ENCODE measurements at places on chromosomes 4 and X.
A peak's percentile ranks its signal among the peaks of the same experiment; 100 is the strongest.

DNA sequence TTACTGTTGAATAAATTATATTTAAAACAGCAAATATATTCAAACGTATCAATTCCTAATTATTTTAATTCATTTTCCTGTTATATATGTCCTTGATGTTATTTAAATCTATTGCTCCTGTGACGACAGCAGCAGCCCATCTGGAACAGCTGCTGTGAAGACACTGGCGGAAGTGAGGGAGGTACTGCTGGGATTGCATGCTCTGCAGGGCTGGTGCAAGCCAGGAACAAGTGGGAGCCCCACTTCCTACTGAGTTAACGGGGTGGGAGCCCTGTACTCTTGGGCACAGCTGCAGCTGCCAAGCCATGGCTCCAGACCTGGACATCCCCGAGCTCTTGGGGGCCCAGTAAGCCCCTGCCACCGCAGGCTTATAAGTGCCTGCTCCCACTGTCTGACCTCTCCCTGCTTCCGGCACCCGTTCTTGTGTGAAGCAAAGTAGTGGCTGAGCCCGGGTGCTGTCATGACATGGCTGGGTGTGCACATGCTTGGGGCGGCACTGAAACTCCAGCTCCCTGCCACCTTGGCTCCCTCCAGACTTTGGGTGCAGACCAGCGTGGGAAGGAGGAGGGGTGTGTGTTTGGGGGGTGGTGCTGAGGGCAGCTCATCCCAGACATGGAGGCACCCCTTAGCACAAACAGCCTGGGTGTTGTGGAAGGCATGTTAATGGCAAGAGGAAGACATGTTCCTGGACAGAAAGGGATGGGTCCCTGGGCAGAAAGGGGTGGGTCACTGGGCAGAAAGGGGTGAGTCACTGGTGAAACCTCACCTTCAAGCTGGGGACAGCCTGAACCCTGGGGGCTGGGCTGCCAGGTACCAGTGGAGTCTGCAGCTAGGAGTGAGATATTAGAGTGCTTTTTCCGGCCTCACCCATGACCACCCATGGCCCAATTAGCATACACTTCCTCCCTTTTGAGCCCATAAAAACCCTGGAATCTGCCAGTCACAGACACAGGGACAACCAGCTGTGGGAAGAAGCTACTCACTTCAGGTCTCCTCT lies 1981.3 kb upstream of the IGFBP7 start:
- DNase-seq: no peak

DNA sequence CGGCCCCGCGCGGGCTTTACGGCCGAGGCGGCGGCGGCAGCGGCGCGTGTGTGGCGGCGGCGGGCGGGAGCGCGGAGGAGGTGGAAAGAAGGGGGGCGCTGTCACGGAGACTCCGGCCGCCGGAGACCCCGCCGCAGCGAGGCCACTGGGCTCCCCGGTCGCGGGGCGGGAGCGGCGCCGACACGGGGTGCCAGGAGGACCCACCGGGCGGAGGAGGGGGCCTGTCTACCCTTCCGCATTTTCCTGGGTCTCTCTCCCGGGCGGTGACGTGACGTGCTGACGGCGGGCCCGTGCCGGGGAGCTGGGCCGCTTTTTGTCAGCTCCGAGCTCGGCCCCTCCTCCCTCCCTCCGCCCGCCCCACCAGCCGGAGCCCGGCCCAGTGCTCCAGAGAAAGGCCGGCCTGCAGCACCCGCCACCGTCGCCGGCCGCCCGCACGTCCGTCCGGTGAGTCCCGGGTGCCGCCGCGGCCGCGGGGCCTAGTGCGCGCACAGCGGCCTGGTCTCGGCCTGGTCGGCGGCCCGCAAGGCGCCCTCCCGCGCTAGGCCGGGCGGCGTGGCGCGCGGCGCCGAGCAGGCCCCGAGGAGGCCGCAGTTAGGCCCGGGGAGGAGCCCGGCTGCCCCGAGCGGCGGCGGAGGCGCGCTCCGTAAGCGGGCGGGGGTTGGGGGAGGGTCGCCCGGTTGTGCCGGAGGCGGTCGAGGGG lies at the start of gene ZFX:
TSS of gene ZFX (plus strand) at position 379 of the 700 bp plus-strand sequence. CDS start 23,014 bp downstream, outside the sequence.
- DNase-seq: peak; percentile 28

GRCh38 chr4:44257461-44257860 lies 191.1 kb downstream of the KCTD8 start:
- no peak for DNase-seq

- no peak for DNase-seq
Measured at GRCh38 chr4:160836431-160836830, 1327.4 kb downstream of the FSTL5 start.

- no peak for DNase-seq
Measured at GRCh38 chr4:182400790-182401189, 157.6 kb downstream of the TENM3 start.

DNA sequence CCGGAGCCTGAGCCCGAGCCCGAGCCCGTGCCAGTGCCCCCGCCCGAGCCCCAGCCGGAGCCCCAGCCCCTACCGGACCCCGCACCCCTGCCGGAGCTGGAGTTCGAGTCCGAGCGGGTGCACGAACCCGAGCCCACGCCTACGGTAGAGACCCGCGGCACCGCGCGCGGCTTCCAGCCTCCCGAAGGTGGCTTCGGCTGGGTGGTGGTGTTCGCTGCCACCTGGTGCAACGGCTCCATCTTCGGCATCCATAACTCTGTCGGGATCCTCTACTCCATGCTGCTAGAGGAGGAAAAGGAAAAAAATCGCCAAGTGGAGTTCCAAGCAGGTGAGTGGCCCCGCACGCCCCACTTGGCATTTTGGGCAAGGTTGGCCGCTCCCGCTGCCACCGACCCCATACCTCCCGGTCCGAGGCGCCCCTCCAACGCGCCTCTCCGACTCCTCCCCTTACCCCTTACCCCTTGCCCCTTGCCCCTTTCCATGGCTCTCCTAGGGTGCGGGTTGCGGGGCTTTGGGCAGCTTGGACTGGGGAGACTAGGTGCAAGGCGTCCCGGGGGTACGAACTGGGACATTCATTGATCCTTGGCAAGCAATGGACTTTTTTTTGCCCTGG lies 553 bp downstream of the SLC16A2 start:
- no peak for DNase-seq

DNA sequence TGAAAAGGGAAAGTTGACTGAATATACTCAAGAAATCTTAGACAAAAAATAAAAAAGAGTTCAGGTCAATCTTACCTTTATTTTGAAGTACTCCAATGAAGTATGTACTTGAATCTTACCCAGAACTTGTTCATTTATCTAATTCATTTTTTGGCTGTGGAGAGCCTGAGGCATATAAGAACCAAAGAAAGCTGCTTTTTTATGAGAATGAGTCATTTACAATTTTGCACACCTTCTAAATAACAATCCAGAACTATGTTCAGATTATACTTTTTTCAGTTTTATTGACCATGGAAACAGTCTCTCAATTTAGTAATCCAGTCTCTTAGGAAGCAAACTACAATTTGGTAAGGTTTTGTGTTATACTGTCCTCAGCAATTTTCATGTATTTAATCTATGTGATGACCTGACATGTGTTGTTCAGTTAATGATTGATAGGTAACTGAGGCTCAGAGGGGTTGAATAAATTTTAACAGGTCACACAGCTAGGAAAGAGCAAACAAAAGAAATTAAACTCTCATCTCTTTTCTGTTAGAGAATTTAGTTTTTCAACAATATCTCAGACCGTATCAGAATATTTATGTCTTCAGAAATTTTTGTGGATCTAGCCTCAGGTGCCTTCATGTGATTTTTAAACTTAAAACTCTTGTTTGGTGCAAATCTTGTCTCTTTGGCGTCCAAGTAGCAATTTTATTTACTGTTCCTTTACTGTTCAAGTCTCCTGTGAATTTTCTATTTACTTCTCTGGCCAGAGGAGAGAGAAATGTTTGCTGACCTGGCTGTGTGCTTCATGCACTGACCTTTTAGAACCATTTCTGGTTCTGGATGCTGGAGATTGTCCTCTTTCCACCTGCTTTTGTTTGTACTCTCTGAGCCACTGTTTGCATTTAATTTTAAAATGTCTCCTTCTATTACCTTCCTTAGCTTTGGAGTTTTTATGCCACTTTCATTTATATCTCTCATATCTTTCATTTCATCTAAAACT lies 1453.4 kb downstream of the STIM2 start:
- DNase-seq: no peak

Data from stimulated activated CD8-positive, alpha-beta memory T cell treated with anti-CD3 and anti-CD28 coated beads, Interleukin-7, amount 100 ng/mL, for 24 hours (primary cell).